Ecto neural progenitor cell (in vitro differentiated cells): ENCODE measurements at places on chromosomes 2 and 18.

- DNase-seq = no peak
Observed at GRCh38 chr2:138090330-138090729, 126.1 kb downstream of the HNMT start.

DNA sequence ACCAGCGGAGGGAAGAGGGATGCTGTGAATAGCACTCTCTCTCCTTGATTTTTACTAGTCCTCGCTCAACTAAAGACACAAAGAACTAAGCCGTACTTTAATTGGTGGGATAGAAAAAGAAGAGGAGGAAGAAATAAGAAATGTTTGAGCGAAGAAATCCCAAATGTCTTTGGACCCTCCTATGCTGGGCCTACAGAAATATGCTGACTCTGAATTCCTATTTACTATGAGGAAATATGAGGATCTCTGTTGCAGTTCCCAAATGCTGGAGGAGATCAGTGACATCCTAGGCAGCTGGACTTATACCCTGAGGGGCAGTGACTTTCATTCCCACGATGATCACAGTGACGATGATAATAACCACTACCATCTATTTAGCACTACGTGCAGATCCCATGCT is 16.6 kb upstream of the PIEZO2 start:
- DNase-seq = no peak

- DNase-seq = peak; percentile 53
Observed at GRCh38 chr2:79935771-79936657, 368.5 kb downstream of the LRRTM1 start.

DNA sequence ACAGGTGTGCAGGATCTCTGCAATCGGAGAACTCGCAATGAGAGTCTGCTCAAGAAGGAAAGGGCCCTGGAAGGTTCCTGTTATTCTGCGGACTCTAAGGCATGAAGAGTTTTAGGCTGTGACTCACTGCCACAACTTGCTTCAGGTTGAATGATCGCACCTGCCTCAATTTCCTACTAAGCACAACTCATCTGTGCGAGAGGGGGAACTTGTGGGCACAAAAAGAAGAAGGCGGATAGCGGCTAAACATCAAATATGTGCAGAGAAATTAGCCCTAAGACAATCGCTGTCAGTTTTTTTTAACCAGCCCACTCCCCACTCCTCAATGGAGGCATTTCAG is 14.0 kb upstream of the CREG2 start:
- no peak for DNase-seq

DNA sequence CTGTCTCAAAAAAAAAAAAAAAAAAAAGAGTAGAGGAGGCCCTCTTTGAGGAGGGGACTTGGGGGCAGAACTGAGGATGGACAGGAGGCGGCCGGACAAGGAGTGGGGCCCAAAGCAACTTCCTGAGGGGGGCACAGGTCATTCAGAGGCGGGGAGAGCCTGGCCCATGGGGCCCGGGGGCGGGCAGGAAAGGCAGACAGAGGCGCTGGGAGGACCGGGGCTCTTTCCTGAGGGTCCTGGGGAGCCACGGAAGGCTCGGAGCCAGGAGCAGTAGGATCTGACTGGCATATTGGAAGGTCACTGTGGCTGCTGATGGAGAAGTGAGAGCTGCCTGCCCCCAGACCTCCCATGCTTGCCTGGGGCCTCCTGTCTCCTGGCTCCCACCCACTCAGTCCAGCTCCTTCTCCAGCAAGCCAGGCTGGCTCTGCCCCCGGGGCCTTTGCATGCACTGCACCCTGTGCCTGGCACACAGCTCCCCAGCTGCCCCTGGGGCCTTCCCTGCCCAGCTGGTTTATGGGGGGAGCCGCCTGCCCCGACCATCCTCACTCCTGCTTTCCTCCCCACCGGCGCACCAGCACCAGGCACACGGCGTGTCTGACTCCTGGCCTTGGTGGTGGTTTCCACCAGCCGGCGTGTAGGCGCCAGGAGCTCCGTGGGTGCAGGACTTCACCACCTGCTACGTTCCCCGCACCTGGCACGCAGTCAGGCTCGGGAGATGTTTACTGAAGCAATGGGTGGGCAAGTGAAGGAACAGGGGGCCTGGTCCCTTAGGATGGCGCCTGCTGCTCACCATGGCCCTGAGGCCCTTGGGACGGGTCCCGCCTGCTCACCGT is 5.6 kb downstream of the ESPNL start:
- peak; percentile 42 for DNase-seq

DNA sequence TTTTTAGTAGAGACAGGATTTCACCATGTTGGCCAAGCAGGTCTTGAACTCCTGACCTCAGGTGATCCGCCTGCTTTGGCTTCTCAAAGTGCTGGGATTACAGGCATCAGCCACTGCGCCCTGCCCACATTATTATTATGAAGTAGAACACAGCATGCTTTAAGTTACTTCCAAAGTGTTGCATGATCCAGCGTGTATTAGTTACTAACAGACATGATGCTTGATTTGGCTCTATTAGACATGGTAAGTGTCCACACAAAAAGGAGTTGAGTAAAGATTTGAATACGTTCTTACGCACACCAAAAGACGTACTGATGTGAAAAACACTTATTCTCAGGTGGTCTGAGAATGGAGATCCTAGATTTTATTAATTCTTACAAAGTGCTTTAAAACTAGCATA is 50.0 kb downstream of the SLC38A11 start:
- DNase-seq = no peak
